ENCODE measurements at places on chromosomes 7 and 10. TPM values are rescaled to one million over a fixed set of nuclear protein-coding genes. Genes with fewer than 3 reads are reported as not detected.

DNA sequence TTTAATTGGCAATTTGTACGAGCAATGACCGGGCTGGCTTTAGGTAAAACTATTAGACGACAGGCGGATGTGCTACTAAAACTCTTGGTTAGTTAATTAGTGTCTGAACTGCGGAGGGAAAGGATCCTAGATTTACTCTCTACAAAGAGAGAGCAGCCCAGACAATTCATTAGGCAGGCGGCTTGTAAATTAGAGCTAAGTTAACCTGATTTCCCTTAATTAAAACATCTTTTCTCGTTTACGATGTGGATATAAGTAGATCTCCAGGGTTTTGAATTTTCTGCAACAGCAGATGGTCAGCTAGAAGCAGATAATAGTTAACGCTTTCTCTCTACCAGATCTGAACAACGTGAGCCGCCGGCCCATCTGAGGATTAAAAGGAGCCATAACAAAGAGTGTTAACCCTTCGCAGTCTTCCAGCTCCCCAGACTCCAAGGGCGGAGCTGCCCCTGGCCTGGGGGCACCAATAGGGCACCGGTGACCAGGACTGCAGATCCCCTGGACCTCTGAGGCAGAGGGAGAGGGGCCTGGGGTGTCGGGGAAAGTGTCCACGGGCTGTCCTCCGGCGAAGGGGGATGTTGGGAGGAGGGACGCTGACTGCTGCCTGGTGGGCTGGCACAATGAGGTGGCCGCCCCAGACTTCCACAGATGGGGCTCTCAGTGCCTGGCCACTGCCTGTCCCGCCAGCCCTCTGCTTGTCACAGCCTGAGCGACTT lies 6.3 kb upstream of the UNCX start:
- DNase-seq, result no peak

- no peak for DNase-seq
These were observed 26.1 kb upstream of the MRC1 start for GRCh38 chr10:17782921-17783665.

- DNase-seq, result no peak
These were observed 107.9 kb downstream of the PPP1R17 start for GRCh38 chr7:31794851-31795344.

DNA sequence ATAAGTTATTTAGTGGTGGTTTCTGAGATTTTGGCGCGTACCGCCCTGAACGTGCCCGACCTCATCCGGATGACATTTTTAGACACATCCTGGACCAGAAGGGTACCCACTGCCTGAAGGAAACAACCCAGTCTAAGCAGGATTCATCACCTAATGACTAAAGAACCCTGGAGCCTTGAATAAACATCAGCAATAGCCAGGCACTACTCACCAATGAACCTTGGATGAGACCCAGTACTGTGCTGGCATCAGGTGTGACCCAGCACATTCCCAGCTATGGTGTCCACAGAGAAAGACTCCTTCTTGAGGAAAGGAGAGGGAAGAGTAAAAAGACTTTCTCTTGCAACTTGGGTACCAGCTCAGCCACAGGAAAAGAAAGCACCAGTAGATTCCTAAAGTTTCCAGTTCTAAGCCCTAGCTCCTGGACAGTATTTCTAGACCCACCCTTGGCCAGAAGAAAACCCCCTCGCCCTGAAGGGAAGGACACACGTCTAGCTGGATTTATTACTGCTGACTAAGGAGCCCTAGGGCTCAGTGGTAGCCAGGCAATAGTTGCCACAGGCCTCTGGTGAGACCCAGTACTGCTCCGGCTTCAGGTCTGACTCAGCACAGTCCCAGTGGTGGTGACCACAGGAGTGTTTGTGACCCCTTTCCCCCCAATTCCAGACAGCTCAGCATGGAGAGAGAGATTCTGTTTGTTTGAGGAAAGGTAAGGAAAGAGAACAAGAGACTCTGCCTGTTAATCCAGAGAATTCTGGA lies 32.5 kb downstream of the ZNF277 start:
- DNase-seq, result no peak

GRCh38 chr7:97601931-97602457 lies 129.9 kb upstream of the TAC1 start:
- DNase-seq, result no peak

DNA sequence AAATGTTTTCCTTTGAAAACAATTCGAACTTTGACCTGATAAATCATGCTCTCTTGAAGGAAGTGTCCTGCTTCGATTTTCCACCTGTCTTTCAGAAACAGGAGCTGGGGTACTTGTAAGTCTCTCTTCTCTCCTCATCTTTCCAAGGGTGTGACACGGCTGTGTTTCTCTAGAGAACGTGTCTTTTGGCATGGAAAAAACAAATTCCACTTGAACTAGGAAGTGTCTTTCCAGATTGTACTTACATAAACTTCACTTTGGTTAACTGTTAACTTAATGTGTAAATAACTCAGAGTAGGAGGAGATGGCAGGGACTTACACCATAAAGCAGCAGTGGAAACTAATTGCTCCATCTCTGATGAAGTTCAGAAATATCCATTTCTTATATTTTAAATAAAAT lies 4.2 kb upstream of the CALCR start:
- no peak for DNase-seq

Gene IGFBP3
- polyA plus RNA-seq, result 92.0 TPM

Gene PAPOLB
- 0.13 TPM for polyA plus RNA-seq

Gene ZCWPW1
- 7.7 TPM for polyA plus RNA-seq

Gene RNLS
- polyA plus RNA-seq, result 15.8 TPM

All from left renal cortex interstitium (tissue), 4 donors.